Activated naive CD8-positive, alpha-beta T cell treated with anti-CD3 and anti-CD28 coated beads, Interleukin-2, amount 50 U/mL, for 16 hours (primary cell): ENCODE measurements at places on chromosomes 3 and 15.
A peak's percentile ranks its signal among the peaks of the same experiment; 100 is the strongest.

GRCh38 chr15:60890375-60891230 is 338.5 kb downstream of the RORA start:
- no peak for DNase-seq

GRCh38 chr3:15460891-15461531 is 33.6 kb downstream of the EAF1 start:
- DNase-seq, result no peak

DNA sequence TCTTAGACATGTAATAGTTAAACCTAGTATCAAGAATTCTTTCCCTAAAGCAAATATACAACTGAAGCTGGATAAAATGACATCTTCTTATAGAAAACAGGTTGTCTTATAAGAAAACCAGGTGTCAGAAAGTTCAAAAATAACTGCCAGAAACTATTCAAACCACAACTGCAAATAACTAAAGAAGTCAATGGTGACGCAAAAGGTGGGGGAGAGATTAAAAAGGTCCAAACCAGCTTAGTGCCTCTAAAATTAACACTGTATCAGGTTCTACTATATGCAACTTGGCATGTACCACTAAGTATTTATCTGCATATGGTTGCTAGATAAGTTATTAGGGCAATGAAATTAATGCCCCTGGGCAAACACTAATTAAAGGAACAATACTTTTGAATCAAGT is 136.8 kb downstream of the TBL1XR1 start:
- DNase-seq, result no peak

DNA sequence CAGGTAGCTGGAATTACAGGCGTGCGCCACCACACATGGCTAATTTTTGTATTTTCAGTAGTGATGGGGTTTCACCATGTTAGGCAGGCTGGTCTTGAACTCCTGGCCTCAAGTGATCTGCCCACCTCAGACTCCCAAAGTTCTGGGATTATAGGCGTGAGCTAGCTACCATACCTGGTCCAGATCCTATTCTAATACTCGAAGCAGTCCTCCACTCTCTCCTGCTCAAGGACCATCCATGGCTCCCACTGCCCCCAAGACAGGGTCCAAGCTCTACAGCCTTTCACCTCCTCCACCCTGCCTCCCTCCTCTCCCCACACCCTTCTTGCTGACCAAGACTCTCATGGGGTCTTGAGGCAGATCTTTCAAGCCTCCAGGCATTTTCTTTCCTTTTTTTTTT is 12.6 kb upstream of the GRIP2 start:
- no peak for DNase-seq

GRCh38 chr15:65248511-65249255 is 37.4 kb upstream of the CILP start:
- DNase-seq, result no peak

DNA sequence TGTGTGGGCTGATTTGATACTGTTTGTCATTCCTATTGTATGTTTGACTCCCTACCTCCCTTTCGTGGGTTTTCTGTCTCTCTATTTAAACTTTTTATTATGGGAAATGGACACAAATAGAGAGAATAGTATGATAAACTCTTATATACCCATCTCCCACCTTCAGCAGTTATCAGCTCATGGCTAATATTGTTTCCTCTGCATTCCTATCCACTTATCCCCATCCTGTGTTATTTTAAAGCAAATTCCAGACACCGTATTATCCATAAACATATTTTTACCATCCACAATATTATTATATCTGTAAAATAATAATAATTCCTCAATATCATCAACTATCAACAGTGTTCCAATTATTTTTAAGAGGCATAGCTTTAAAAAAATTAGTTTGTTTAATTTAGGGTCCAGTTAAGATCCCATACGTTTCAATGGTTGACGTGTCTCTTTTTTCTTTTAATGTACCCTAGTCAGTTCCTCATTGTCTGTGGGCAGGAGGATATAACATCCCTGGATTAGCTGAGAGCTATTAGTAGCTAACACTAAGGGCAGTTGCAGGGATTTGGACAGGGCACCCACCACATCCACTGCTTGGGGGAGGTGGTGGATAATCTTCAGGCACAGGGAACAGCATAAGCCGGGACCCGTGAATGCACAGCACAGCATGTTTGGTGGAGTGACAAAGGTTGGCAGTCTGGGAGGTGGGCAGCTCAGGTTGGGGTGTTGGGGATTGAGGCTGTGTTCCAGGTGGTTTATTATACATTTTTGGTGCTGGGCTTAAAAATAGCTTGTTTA is 23.5 kb downstream of the PLCL2 start:
- no peak for DNase-seq

GRCh38 chr3:124372775-124373174 is 357.5 kb upstream of the UMPS start:
- no peak for DNase-seq

DNA sequence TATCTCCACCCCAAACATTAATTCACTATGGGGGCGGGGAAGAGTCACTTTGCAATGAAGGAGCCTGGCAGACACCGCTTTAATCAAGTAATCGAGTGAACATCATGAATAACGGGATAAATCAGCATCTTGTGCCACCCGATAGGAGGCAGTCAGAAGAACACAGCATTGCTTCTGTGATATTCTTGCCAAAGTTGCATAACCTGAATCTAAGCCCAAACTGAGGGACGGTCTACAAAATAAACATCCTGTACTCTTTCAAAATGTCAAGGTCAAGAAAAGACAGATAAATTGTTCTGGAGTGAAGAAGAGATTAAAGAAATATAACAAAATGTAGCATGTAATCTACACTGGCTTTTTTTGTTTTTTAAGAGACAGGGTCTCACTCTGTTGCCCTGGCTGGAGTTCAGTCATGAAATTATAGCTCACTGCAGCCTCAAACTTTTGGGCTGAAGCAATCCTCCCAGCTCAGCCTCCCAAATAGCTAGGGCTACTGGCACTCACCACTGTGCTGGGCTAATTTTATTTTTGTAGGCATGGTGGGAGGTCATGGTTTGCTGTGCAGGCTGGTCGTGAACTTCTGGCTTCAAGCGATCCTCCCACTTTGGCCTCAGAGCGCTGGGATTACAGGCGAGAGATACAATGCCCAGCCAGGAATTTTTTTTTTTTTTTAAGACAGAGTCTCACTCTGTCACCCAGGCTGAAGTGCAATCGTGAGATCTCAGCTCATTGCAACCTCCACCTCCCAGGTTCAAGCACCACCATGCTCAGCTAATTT is 20.1 kb upstream of the VWA5B2 start:
- DNase-seq, result no peak

- DNase-seq, result no peak
Measured at GRCh38 chr3:71122641-71123040, 460.9 kb downstream of the FOXP1 start.

- DNase-seq, result no peak
Measured at GRCh38 chr3:50445919-50446318, 57.5 kb downstream of the CACNA2D2 start.

DNA sequence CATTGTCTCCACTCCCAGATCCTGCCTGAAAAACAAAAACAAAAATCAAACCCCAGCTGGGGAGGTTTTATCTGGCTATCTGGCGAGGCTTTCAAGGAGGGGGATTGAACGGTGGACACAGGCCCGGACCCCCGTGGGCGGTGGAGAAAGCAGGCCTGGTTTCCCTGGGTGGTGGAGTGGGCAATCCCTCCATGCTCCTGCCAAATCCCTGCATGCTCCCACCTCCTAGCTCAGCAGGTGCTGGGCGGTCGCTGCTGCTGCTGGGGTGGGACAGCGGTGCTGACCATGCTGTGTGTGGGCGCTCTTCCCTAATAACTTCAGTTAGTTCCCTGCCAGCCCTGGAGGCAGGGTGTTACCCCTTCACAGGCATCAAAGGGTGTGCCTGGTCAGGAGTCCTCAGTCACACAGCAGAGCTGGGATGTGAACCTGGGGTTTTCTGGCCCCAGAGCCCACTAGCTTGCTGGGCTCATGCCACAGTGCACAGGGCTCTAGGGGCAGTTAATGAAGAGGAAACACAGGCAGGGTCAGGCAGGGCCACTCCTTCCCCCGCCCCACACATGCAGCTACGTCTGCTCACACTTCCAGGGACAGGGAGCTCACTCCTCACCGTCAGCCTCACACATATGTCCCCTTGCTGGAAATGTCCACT is 15.9 kb upstream of the PLXND1 start:
- DNase-seq, result no peak

- peak; percentile 13 for DNase-seq
Measured at GRCh38 chr15:24772686-24773373, 97.3 kb downstream of the NPAP1 start.

DNA sequence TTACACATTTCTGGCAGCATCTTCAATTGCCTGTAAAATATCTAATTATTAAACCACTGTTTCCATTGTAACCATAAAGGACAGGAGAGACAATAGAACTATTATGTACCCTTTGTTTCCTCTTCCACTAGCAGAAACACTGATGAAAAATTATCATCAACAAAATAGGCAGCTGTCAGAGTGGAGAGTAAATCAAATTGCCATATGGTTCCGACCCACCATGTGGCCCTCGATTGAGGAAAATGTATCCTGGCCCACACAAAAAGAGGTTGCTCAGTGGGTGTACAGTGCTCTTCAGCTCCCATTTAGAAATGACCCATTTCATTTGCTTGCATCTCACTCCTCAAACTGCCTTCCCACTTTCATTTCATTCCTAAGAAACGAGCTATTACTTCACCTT is 570.6 kb upstream of the UBE2E2 start:
- no peak for DNase-seq

DNA sequence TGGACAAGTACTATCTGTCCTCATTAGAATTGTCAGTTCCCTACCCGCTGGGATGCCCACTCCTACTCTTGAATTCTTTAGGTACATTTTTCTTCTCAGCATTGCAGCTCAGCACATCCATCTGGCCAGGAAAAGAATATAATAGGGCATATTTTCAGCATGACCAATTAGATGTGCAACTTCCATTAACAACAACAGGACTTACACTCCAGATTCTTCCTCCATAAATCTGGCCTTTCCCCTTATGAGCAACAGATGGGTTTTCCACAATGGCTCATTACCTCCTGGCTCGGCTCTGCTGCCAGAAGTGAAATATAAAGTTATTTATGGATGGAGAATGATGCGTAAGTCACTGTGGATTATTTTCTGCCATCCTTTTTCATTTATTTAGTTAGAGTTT is 443.8 kb upstream of the TGFBR2 start:
- no peak for DNase-seq

GRCh38 chr3:177646749-177647148 is 449.5 kb upstream of the TBL1XR1 start:
- no peak for DNase-seq

DNA sequence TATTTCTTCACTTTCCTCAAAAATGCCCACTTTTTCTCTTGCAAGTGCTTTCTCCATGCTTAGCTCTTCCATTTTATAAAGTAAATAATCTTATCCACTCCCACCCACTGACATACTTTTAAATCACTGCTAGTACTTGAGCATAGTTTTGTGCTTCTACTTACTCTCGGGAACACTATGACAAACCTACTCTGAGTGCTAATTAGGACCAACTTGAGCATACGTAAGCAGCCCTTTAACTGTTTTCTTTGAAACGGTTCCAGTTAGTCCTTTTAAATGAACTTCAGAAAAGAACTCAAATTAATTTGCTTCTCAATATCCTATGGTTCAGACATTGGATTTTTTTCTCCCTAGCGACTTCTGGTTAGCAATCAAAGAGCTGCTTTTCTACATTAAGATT is 280.0 kb upstream of the SOX2 start:
- no peak for DNase-seq

- DNase-seq, result no peak
Measured at GRCh38 chr3:155428563-155428962, 135.1 kb upstream of the STRIT1 start.

DNA sequence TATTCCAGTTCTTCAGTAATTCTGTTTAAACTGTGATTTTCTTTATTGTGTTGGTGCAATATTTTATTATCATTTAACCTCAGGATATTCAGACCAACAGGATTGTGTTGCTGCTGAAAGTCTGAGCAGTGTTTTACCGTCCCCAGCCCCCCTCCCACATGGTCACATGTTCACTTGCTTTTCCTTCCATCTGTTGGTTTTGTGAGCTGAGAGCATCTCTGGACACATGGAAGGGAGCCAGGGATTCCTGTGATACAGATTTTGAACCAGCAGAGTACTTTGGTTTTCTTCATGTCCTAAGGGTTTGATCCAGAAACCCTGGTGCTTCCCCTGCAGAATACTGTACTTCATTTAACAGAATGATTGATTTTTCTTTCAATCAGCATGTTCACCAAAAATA is 11.9 kb downstream of the ARRDC4 start:
- no peak for DNase-seq
